Activated CD8-positive, alpha-beta memory T cell treated with anti-CD3 and anti-CD28 coated beads for 24 hours (primary cell): ENCODE measurements at places on chromosomes 7 and 10.

GRCh38 chr10:119827430-119827829 lies 45.2 kb downstream of the MCMBP start:
- no peak for DNase-seq

DNA sequence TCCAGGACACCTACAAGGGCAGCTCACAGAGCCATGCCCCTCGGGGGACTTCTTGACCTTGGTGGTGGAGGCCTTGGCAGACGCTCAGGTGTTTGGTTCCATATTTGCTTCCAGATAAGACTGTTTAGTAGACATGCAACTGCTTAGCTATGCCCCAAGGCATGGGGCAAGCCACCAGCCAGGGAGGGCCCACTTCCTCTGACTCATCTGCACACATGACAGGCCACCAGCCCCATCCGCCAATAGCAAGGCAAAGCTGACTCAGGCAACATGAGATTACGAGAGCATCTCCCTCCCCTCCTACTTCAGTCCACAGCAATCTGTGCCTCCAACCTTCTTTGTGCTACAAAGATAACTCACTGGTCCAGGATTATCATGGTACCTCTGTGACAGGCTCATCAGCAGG lies 54.9 kb downstream of the KCNMA1 start:
- no peak for DNase-seq

DNA sequence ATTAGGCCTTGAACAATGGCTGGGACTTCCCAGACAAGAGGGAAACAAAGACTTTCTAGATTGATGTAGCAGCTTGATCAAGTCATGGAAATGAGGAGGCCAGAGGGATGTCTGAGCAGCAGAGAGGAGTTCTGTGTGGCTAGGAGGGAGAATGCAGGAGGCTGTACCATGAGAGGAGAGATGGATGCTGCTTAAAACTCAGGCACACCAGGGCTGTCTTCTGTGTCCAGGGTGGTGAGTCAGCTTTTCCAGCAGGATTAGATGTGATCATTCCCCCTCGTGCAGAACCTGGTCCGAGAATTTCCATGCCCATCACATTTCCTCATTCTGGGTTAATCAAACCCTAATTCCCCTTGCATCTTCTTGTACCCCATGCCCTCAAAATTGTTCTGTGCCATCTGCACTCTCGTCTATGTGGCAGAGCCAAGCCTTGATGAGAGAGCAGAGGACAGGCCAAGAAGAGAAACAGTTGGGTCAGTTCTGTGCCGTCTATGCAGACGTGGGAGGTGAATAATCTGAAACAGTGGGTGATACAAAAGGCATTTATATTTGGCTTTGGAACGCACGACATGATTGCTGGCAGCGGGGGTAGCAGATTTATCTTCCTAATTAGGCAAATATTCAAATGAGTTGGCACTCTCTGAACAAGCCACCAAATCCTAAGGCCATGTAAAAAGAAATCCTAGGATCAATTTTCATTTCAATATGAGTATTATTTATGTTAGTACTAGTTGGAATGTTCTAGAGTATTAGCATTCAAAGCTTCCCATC lies 160.7 kb downstream of the TMEM178B start:
- no peak for DNase-seq

GRCh38 chr10:103678178-103678526 lies 177.2 kb downstream of the SH3PXD2A start:
- peak; percentile 88 for DNase-seq

DNA sequence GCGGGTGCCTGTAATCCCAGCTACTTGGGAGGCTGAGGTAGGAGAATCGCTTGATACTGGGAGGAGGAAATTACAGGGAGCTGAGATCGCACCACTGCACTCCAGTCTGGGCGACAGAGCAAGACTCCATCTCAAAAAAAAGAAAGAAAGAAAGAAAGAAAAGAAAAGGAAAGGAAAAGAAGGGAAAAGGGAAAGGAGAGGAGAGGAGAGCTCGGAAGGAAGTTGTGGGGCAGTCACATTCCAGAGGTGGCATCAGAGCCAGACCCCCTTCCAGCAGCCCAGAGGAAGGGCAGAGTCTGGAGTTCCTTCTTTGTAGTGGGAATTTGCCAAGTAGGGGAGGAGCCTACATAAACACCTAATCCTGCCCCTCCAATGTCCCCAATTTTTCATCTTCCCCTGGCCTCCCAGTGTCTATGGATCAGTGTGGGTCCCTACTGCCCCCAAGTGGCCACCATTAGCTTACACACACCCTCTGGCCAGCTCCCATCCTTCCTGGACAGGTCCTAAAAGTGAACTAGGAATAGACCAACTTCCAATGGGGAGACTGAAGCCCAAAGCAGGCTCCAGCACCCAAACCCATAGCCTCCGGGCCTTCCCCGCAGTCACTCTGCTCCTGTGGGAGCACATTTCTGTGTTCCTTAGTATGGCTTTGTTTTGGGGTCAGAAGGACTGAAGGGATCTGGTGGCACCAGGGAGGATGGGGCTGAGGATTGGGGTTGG lies 39.6 kb upstream of the HSPB1 start:
- no peak for DNase-seq

DNA sequence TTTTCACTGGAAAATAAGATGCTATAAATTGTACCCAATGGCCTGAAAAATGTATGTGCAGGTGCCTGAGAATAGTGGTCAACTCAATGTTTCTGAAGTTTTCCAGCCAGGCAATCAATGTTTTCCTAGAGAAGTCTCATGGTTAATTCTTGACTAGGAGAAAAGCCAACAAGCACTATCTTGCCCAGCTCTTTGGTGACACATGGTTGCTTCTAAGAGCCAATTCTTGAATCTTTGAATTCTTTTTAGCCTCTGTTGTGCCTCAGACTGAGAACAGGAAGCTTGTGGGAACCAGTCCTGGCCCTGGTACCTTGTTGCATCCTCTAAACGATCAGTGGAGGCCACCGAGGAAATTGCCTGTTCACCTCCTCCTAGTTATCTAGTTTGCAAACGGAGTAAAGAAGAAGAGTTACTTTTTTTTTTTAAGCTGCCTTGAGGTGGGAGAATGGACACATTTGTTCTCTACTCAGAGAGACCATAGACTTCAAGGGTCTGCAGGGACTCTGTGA lies 144.0 kb upstream of the MKLN1 start:
- no peak for DNase-seq

- no peak for DNase-seq
These were observed 902 bp upstream of the NFE2L3 start for GRCh38 chr7:26151096-26151495.
